ENCODE measurements at places on chromosomes 12 and 14.

DNA sequence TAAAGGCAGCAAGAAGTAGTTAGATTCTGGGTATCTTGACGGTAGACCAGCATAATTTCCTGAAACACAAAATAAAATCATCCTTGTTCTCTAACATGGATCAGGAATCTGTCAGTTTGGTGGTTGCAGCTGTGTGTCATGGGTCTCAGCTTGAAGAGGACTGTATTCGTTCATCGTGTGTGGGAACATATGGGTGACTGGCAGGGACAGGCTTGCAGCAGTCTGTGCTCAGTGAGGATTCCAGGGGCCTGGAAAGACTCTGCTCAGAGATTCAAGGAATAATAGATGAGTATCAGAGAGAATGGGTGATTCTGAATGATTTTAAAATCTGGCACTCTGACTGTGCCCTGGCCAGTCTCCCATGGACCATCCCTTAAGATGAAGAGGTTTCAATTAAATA, 421.6 kb downstream of the APAF1 start:
- DNase-seq: no peak

- DNase-seq: no peak
Observed at GRCh38 chr12:70486588-70486987, 120.5 kb downstream of the KCNMB4 start.

DNA sequence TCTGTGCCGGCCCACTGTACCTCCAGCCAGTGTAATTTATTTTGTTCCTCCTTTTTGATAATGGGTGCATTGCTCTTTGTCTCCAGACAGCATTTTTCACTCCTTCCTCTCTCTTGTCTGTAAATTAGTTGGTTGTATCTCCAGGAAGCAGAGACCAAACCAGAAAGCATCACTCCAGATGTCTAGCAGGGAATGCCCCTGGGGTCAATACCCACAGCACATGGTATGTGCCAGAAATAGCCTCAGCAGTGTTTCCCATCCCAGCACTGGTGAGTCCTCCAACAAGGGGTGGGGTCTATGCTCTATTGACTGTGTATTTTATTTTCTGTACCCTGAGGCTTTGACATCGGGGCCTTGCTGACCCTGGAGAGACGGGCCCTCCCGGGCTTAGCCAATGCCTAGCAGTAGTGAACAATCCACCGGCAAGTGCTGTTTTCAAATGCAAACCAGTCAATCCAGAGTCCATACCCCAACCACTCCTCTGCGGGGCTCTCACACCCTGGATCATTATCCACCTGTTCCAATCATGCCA, 50.2 kb upstream of the FZD10 start:
- DNase-seq: no peak

DNA sequence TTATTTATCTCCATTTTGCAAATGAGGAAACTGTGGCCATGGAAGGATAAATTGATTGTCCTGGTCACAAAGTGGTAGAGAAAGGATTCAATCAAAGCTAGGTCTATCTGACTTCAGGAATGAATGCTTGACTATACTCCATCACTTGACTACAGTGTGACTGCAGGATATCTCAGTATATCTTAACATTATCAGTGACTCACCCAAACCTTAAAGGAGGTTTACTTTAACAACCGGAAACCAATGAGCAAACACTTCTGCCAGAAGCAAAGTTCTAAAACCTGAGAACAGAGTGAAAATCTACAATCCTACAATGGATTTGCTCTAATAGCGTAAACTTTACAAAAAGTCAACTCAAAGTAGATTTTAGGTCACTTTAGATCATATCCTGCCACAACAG, 277.0 kb downstream of the CEP128 start:
- DNase-seq: no peak

DNA sequence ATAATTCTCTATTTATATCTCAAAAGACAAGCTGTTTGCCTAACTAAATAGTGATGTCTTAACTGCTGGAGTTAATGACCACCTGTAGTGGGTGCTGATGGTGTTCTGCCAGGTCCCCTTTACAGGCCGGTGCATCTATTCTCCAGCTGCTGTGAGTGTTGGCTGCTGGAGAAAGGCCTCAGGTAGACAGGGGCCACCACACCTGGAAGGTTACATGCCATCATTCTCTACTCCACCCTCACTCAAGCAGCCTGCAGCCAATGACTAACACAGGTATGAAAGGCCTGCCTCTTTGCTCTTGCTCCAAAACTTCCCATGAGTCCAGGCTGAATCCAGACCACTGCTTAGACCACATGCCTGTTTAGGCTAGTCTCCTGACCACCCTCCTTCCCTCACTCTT, 73.9 kb downstream of the RPS6KA5 start:
- no peak for DNase-seq

DNA sequence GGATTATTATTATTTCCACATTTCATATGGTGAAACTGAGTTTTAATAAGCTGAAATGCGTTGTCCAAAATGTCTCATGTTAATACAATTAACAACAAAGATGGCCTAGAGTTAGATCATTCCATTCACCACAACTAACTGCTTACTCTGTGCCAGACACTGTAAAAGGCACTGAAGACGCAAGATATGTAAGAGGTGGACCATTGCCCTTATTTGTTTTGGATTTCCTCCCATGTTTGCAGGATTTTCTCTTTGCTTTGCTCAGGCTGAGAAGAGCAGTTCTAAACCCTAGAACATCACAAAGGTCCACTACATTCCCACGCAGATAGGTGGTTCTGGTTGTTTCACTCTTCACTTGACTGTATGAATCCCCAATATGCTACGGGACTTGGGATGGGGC, 324.4 kb upstream of the KITLG start:
- no peak for DNase-seq

GRCh38 chr14:59707778-59708561, 131.4 kb upstream of the CCDC175 start:
- no peak for DNase-seq

- no peak for DNase-seq
Observed at GRCh38 chr14:26204728-26205479, 392.9 kb downstream of the NOVA1 start.

DNA sequence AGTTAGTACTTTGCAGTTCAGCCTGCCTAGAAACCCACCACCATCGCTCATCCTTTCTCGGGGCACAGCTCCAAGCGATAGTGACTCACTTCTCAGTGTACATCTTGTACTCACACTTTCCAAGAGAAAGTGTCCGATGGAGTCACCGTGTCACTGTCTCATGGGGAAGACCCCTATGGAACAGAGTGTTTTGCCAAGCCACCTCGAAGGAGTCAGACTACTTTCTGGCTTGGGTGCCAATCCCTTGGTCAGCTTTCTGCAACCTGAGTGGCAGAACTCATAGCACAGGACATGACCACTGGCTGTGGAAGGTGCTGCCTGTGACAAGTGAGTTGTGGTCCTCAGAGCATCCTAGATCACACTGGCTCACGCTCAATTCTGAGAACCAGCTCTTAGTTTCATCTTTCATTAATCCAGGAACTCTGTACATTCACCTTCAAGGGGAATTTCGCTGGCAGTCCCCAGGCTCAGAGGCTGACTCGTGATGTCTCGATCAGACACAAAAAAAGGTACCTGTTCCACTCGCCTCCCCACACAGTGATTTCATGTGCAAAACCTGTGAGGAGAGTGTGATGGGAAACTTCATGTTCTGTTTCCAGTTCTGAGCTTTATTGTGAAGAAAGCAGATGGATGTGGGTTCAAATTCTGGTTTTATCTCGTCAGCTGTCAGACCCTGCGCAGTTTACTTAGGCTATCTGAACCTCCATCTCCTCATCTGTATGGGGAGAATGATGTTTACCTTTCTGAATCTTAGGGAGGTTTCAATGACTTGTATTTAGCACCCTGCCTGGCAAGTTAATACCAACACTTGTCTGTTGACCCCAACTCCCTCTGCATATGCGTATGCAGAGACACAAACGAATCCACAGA, 127.3 kb upstream of the CCND2 start:
- DNase-seq: no peak

- peak; percentile 3 for DNase-seq
Observed at GRCh38 chr14:62126879-62127478, 364.8 kb downstream of the SNAPC1 start.

GRCh38 chr12:69115951-69116350, 123.4 kb upstream of the CPSF6 start:
- DNase-seq: no peak

- no peak for DNase-seq
Observed at GRCh38 chr12:2692080-2692479, 102.7 kb upstream of the FKBP4 start.

DNA sequence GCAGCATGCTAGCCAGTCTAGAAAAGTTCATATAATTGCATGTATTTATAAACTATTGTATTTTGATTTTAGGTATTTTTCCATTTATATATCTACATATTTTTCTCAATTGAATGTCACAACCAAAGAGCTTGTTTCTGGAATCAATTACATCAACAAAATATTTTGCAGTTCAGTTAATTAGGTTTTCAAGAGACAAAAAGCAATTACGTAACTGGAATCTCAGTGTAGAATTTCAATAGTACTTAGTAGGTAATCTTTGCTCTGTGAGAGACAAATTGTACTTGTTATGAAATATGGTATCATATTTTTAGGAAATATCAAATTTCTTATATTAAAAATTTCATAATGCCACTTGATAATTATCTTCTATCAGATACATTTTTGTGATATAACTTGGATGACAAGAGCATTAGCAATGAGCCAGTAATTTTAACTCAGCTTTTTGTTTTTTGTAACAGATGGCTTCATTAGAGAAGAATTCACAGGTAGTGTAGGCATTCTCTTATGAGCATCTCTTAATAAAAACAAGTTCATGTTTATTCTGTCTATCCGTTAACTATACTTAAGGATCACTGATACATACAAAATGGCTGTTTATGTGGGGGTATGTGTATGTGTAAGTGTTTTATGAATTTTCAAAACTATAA, 774.7 kb downstream of the C12orf50 start:
- DNase-seq: no peak

GRCh38 chr14:83867566-83868225, 1662.2 kb upstream of the FLRT2 start:
- DNase-seq: no peak

DNA sequence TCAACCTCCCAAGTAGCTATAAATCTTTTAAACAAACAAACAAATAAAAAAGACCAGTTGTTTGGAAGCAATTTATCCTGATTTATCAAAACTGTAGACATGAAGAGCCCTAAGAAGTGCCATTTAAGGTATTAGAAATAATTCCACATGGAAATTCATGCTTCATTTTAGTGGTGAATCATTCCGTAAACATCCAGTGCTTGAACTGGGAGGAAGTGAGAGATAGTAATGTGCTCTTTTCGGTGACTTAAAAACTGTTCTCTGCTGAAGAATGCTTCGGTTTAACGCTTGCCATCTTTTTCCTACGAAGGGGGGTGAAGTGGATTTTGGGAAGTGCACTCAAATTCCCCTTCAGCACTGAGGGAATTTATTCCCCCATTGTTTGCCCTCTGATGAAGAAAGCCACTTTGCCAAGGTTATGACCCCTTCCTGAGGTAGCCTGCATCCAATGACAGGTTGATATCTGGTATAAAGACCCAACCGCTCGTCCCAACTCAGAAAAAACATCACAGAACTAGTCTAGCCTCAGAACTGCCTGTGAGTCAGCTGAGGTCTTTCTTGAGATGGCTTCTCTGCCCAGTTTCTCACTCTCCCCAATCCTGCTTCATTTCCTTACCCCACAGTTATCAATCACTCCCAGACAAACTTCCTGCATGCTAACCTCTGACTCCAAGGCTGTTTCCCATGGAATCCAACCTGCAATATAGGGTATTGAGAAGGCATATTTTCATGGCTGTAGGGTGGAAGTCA, 244.1 kb downstream of the AEBP2 start:
- DNase-seq: no peak

- DNase-seq: no peak
Observed at GRCh38 chr12:20309504-20310148, 58.7 kb upstream of the PDE3A start.

DNA sequence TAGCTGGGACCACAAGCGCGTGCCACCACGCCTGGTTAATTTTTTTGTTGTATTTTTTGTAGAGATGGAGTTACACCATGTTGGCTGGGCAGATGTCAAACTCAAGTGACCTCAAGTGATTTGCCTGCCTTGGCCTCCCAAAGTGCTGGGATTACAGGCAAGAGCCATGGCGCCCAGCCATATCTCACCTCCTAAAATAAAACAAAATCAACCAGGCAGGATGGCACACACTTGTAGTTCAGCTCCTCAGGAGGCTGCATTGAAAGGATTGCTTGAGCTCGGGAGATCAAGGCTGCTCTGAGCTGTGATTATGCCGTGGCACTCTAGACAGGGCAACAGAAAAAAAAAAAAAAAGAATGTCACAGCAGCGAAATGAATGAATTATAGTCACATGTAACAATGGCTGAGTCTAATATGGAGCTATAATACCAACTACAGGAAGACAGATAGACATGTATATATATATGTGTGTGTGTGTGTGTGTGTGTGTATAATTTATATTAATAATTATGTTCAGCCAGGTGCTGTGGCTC, 19.3 kb upstream of the TMEM120B start:
- DNase-seq: no peak

All from NCI-H1048 (cell line).